ENCODE measurements at places on chromosomes 5 and 9. TPM values are rescaled to one million over a fixed set of nuclear protein-coding genes. Genes with fewer than 3 reads are reported as not detected.

GRCh38 chr5:71533615-71534014, 53.5 kb upstream of the MCCC2 start:
- no peak for DNase-seq

DNA sequence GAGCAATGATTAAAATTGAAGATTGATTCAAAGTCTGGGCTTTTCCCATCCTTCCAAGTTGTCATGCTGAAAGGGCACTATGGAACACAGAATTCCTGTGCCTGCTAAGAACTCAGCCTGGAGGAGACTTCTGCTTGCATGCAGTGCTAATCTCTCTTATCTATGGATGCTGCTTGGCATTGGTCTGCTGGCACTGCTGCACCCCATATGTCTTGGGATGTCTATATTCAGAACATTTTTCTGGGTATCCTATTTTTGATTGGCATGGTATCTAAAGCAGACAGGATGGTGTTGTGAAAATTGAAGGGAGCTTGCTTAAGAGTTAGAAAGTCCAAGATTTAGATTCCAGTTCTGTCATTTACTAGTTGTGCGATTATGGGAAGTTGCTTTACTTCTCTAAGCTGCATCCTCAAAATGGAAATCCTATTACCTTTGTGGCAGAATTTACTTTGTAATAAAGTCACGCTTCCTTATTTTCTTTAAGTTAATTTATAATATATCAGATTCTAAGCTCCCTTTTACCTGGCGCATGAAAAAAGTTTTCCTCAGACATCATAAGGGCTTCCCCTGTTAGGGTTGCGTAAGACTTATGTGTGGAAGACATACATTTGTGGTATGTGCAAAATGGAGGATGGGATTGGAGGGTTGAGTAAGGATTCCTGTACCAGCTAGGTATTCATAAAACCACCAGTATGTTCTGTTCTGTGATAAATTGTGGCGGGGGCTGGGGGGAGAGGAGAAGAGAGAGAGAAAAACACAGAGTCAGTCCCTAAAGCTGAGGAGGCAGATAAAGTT, 254.0 kb downstream of the DMAC1 start:
- DNase-seq: no peak

DNA sequence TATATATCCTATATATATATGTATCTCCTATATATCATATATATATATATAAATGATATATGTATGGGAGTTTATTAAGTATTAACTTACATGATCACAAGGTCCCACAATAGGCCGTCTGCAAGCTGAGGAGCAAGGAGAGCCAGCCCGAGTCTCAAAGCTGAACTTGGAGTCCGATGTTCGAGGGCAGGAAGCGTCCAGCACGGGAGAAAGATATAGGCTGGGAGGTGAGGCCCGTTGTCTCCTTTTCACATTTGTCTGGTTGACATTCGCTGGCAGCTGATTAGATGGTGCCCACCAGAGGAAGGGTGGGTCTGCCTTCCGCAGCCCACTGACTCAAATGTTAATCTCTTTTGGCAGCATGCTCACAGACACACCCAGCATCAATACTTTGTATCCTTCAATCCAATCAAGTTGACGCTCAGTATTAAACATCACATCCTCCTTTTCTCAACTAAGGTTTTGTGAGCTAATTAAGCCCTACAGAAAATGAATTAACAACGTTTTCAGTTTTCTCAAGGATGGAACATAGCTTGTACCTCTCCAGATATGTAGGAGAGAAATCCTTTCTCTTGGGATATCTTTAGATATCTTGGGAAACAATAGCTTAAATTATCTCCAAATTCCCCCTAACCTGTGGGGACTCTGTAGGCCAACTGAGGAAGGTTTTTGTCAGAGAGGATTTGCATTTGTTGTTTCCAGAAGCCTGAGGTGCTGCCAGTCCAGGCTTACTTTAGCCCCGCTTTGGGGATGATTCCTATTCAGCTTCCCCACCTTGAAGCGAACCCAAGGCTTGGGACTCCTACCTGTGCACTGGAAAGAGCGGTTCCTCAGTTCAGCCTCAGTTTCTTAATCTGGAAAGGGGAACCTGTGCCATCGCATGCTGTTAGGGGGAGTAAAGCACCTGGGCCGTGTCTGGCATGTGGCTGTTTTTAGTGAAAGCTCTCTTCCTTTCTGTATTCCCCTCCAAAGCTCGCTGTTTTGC, 163.2 kb downstream of the CACNA1B start:
- DNase-seq: no peak

DNA sequence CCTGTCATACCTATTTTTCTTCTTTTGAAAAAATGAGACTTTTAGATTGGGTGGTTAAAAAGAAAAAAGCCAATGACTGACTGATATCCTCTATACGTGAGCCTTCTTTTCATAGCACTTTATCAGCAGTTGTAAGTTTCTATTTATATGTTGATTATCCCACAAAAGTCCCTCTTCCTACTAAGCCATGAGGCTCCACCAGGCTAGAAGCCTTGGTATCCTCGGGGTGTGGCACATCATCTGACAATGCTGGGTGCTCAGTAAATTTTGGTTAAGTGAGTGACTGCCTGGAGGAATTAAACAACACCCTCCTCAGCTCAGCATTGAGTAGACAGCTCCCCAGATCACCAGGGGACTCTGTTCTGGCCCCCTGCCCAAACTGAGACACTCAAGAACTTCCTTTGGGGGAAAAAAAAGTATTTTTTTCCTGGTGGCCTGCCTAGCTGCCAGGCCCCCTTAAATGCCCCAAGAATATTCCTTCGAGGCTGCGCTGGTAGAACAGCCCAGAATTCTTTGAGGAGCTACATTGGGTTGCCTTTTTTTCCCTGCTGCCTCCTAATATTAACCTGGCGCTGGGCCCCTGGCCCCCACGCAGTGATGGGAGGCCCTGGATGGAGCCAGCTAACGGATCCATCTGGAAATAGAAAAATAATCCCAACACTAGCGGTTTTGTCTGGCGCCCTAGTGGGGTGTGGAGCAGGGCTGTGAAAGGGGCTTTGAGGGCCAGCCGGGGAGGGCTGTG, 23.4 kb upstream of the COL27A1 start:
- no peak for DNase-seq

The PTGS1 gene
- total RNA-seq: 1.0 TPM

The KCNIP1 gene
- 0.82 TPM for total RNA-seq

GRCh38 chr5:81949462-81949861, 22.4 kb upstream of the ATG10 start:
- DNase-seq: no peak

DNA sequence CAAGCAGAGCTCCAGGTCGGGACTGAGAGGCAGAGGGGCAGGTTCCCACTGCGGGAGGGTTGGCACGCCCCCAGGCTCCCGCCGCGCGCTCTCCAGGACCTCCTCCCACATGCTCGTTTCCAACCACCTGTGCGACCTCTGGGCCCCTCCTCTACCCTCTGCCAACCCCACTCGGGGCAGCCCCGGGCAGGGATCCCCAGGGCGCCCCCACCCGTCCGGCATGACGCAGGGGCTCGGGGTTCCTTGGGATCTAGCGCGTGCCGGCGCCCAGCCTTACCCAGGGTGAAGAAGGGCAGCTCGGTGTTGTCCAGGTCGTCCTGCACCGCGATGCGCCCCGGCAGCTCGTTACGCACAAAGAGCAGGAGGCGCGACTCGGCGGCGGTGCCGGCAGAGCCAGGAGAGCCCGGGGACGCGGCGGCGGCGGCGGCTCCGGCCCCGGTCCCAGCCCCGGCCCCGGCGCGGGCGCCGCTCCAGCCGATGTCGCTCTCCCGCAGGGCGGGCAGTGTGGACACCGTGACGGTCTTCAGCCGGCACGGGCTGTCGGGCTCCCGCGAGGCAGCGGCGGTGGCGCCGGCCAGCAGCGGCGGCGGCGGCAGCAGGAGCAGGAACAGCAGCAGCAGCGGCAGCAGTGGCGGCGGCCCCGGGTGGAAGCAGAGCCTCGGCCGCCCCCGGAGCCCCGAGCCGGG, 494 bp downstream of the ASTN2 start:
- DNase-seq: peak; percentile 56

DNA sequence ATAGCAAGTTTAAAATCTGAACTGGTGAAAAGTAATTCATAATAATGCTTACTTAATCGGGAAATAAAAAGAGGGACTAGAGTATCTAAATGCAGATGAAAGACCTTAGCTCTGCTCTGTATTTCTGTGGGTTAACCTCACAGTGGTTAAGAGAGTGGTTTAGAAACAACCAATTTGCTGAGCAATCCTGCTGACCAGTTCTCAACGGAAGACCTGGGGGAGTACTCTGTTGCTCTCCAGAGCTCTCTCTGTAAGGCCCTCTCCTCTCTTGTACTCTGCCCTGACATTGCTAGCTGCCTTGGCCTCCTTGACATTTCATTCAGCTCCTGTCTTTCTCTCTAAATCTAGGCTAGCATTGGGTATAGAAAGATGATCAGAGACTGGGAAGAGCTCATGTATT, 1186.6 kb upstream of the SEMA6A start:
- no peak for DNase-seq

DNA sequence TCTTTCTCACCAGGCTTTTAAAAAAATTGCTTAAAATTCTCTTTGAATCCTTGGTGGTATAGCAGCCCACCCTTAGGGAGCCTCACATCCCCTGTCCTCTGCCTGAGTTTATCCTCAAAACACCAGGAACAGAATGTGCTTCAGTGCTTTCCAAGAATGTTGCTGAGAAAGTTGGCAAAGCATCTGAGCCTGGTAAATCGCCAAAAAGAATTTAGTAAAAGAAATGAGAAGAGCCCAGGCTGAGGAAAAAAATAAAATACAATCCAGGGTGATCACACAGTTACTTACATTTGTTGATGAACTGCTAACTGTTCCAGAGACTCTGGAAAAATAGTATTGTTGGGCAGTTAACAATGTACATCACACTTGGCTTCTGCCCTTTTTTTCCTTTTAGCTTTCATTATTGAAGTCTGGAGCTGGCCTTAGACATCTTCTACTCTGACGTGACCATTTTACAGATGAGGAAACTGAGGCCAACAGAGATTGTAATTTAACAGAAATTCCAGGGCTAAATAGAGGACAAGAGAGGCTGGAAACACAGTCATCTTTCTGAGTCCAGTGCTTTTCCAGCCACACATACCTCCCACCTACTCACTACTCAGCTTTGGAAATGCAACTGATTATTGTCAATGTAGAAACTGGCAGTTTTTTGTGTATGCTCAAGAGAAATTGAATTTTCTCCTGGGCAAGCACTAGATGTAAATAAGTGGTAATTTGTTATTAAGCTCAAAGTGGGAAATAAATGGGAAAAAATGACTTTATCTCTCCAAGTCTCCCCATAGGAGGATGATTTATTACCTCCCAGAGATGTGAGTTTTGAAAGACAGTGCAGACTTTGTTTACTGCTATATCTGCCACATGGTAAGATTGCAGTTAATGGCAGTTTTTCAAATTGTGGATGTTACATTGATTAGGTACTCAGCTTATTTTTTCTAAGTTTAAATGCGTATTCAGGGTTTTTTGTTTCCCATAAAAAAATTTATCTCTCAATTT, 86.7 kb upstream of the ALDH1A1 start:
- DNase-seq: no peak

DNA sequence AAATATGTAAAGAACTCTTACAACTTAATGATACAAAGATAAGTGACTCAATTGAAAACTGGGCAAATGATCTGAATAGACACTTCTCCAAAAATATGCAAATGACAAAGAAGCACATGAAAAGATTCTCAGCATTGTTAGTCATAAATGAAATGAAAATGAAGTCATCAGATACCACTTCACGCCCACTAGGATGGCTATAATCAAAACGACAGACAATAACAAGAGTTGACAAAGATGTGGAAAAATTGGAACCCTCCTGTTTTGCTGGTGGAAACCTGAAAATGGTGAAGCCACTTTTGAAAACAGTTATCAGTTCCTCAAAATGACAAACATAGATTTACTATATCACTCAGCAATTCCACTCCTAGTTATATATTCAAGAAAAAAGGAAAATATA, 7.9 kb upstream of the SYK start:
- DNase-seq: no peak

The CNTNAP3 gene
- 4.8 TPM for total RNA-seq

DNA sequence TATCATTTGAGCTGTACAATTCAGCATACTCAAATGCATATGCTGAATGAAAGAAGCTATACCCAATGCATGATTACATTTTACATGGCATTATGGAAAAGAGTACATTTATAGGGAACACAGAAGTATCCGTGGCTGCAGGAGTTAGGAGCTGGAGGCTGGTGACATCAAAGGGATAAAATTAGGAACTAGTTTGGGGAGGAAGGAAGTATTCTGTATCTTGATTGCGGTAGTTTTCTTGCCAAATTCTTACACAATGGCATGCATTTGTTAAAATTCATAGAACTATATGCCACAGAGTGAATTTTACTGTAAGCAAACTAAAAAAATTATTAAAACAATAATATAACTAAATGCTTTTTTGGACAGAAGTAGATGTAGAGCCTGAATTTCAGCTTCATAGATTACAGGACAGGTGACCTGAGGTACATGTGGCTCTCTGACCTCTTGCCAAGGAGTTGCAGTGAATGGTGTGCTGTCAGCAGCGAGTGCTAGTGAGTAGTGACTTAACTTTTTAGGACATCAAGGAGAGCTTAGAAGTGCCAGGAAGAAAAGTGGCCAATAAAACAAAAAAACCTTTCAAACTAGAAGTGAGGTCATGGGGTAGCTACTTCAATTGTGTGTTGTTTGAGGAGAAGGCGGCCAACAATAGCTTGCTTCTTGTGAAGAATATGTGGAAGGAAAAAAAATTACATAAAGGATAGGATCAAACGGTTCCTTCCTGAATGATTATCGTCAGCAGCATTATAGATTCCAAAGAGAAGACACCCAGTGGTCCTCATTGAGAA, 514.9 kb upstream of the CLINT1 start:
- no peak for DNase-seq

The IFNA13 gene
- total RNA-seq: not detected

GRCh38 chr9:90460220-90460619, 182.4 kb downstream of the DIRAS2 start:
- no peak for DNase-seq

- DNase-seq: no peak
These were observed 338.0 kb downstream of the MAN2A1 start for GRCh38 chr5:110027527-110028322.

The IFNK gene
- not detected for total RNA-seq

DNA sequence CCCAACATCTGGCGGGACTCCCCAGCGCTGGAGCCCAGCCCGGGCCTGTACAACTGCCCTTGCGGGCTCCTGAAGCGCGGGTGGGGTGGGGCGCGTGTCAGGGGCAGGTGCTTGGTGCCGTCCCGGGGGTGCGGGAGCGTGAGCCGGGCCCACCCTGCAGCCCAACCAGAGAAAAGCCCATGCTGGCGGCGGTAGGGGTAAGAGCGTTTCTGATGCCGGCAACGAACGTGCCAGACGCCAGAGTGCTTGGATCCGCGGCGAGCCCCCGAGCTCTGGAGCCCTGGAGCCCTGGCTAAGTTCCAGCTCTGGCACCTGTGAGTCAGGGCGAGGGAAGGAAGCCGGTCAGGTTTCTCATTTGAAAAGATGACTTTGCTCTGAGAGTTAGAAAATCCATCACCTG, 58.0 kb downstream of the ZNF510 start:
- peak; percentile 21 for DNase-seq

GRCh38 chr9:107488375-107489143, 1.0 kb downstream of the KLF4 start:
- DNase-seq: peak; percentile 46

GRCh38 chr9:20507431-20507830, 114.9 kb downstream of the MLLT3 start:
- DNase-seq: no peak

The IL4 gene
- not detected for total RNA-seq

The ARL14EPL gene
- total RNA-seq: not detected

GRCh38 chr5:87872986-87873385, 395.7 kb downstream of the TMEM161B start:
- no peak for DNase-seq
